ENCODE measurements at places on chromosomes 2 and 18. TPM values are rescaled to one million over a fixed set of nuclear protein-coding genes. Genes with fewer than 3 reads are reported as not detected.

GRCh38 chr2:168169097-168169745 lies 78.2 kb downstream of the STK39 start:
- no peak for DNase-seq

DNA sequence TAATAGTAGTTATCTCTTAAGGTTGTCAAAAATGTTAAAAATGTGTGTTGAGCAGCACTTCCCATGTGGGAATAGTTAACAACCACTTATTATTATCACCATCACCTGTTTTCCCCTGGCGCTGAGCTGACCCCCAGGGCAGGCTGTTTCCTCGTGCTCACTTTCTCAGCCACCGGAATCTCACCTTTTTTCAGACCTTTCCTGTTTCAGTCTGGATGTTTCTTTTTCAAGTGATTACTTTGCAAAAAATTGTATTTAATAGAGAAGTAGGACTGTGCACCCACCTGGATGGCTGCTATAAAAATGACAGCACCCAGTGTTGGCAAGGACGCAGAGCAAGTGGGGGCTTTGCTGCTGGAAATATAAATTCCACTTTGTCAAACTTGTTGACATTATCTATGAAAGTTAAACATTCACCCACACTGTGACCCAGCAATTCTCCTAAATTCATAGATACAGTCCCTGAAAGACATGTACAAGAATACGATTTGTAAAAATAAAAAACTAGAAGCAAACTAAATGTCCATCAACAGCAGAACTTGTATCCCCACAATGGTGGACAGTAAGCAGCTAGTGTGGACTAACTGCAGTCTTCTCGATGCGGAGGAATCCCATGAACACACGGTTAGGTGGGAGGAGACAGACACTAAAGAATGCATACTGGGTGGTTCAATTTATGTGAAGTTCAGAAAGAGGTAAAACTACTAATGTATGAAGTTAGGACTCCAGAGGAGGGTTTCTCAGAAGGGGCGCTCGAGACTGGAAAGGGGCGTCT lies 66.5 kb downstream of the SOWAHC start:
- no peak for DNase-seq

- no peak for DNase-seq
Measured at GRCh38 chr2:52895726-52896340, 871.8 kb upstream of the CHAC2 start.

DNA sequence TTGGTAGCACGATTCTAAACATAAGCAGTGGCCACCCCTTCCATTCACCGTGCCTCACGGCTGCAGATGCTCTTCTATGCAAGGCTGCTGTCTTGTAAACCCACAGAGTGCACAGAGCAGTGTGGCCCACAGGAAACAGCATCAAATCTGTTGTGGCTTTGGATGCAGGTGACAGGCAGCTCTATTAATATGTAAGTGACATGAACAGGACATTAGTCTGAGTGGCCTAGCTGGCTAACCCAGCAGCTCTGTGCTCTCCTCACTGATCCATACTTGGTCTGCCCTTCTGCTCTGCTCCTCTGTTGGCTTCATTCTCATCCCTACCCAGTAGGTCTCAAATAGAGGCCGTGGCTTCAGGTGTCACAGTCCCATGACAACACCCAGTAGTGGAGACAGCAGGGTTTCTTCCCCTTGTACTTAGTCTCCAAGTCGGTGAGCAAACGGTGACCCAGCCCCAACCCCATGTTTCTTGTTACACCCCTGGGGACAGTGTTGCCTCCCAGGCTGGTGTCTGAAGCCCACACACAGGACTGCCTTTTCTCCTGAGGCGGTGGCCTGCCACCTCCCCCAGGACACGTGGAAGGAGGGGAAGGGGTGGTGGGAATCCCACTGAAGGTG lies 5.8 kb downstream of the SH3RF3 start:
- DNase-seq, result peak; percentile 23

GRCh38 chr2:215388002-215388728 lies 47.7 kb downstream of the FN1 start:
- no peak for DNase-seq

The TANC1 gene
- total RNA-seq, result 7.8 TPM

The KLHL14 gene
- 1.3 TPM for total RNA-seq
